Peyer's patch (tissue), 4 donors: ENCODE measurements at places on chromosomes 3 and 15. TPM values are rescaled to one million over a fixed set of nuclear protein-coding genes. Genes with fewer than 3 reads are reported as not detected.
A peak's percentile ranks its signal among the peaks of the same experiment; 100 is the strongest.

DNA sequence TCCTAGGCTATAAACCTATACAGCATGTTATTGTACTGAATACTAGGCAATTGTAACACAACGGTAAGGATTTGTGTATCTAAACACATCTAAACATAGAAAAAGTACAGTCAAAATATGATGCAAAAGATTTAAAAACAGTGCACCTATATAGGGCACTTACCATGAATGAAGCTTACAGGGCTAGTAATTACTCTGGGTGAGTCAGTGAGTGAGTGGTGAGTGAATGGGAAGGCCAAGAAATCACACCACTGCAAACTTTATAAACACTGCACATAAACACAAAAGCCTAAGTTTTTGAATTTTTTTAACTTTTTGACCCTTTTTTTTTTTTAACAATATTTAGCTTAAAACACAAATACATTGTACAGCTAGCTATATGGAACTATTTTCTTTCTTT, 204.7 kb upstream of the CTNNB1 start:
- no peak for DNase-seq
- no peaks in the 10 kb centered on the region for H3K27me3 ChIP-seq
- H3K4me3 ChIP-seq, result no peak overlapping the region
- H3K27ac ChIP-seq, result no peak overlapping the region

TMEM212 gene
- total RNA-seq, result not detected

- no peaks in the 10 kb centered on the region for H3K4me1 ChIP-seq
- DNase-seq, result no peak
- H3K27ac ChIP-seq, result peak overlapping the region; percentile 76
- H3K4me3 ChIP-seq, result no peak overlapping the region
Observed at GRCh38 chr3:122365073-122365472, 18.0 kb downstream of the MIX23 start.

MYO5C gene
- 29.1 TPM for total RNA-seq

CTDSPL gene
- 42.3 TPM for total RNA-seq

GRCh38 chr3:166283840-166284239, 446.6 kb upstream of the BCHE start:
- H3K27ac ChIP-seq, result no peak overlapping the region
- no peaks in the 10 kb centered on the region for H3K27me3 ChIP-seq
- H3K4me1 ChIP-seq, result no peaks in the 10 kb centered on the region
- H3K36me3 ChIP-seq, result no peaks in the 10 kb centered on the region

DNA sequence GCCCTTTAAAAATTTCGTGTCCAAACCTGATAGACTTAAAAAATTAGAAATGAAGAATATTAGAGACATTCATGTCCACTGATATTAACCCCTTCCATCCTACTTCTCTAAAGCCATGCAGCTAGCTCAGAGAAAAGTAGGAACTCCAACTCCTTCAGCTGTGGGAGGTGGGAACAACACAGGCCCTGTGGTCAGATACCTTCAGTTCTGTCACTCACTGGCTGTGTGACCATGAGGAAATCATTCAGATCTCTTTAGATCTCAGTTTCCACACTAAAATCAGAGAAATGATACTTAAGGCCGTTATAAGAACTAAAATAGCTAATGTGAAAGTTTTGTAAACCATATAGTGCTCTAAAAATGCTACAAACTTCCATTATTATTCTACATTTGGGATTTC, 209.8 kb downstream of the TNIK start:
- H3K27ac ChIP-seq, result no peak overlapping the region
- no peaks in the 10 kb centered on the region for H3K4me1 ChIP-seq
- no peaks in the 10 kb centered on the region for H3K36me3 ChIP-seq
- no peak overlapping the region for H3K4me3 ChIP-seq
- H3K27me3 ChIP-seq, result no peaks in the 10 kb centered on the region
- no peak for DNase-seq

- no peaks in the 10 kb centered on the region for H3K4me1 ChIP-seq
- H3K36me3 ChIP-seq, result no peaks in the 10 kb centered on the region
- no peaks in the 10 kb centered on the region for H3K27me3 ChIP-seq
- no peak overlapping the region for H3K4me3 ChIP-seq
- no peak overlapping the region for H3K27ac ChIP-seq
- DNase-seq, result no peak
Observed at GRCh38 chr3:143771258-143771657, 77.0 kb downstream of the SLC9A9 start.

- DNase-seq, result no peak
- H3K27ac ChIP-seq, result no peak overlapping the region
- H3K4me3 ChIP-seq, result no peak overlapping the region
- H3K27me3 ChIP-seq, result no peaks in the 10 kb centered on the region
Observed at GRCh38 chr15:82845686-82846085, 36.3 kb downstream of the WHAMM start.

MYRIP gene
- total RNA-seq, result 6.0 TPM

KBTBD13 gene
- total RNA-seq, result not detected

GRCh38 chr3:106635826-106636225, 741.4 kb upstream of the CCDC54 start:
- no peaks in the 10 kb centered on the region for H3K4me1 ChIP-seq
- no peak for DNase-seq
- H3K4me3 ChIP-seq, result no peak overlapping the region

CSTA gene
- total RNA-seq, result not detected

DNA sequence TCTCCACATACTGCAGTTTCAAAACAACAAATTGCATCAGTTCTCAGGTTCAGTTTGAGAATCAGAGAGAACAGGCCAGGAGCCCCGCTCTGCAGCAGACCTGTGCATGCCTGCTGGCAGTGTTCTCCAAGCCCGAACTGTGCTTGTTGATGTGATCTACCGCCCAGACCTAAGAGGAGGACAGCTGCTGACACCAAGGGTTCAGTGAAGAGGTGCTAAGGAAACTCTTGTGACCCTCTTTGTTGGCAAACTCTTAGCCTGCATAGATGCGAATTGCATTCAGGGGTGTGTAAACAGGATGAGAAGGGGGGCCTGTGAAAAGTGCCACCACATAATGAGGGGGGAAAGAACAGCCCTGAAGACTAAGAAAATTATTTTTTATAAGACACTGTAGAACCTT, 89.8 kb downstream of the PDE8A start:
- no peaks in the 10 kb centered on the region for H3K4me1 ChIP-seq
- H3K27me3 ChIP-seq, result no peaks in the 10 kb centered on the region
- no peak overlapping the region for H3K4me3 ChIP-seq
- DNase-seq, result no peak

- H3K4me1 ChIP-seq, result no peaks in the 10 kb centered on the region
- H3K27ac ChIP-seq, result no peak overlapping the region
- H3K4me3 ChIP-seq, result no peak overlapping the region
- H3K27me3 ChIP-seq, result no peaks in the 10 kb centered on the region
Observed at GRCh38 chr15:77464129-77464865, 43.6 kb downstream of the HMG20A start.

EEF1AKMT4 gene
- 9.8 TPM for total RNA-seq

IGSF11 gene
- total RNA-seq, result not detected

- H3K4me3 ChIP-seq, result no peak overlapping the region
- no peak overlapping the region for H3K27ac ChIP-seq
- no peaks in the 10 kb centered on the region for H3K36me3 ChIP-seq
Observed at GRCh38 chr3:196177567-196177966, 33.6 kb downstream of the ZDHHC19 start.

DNA sequence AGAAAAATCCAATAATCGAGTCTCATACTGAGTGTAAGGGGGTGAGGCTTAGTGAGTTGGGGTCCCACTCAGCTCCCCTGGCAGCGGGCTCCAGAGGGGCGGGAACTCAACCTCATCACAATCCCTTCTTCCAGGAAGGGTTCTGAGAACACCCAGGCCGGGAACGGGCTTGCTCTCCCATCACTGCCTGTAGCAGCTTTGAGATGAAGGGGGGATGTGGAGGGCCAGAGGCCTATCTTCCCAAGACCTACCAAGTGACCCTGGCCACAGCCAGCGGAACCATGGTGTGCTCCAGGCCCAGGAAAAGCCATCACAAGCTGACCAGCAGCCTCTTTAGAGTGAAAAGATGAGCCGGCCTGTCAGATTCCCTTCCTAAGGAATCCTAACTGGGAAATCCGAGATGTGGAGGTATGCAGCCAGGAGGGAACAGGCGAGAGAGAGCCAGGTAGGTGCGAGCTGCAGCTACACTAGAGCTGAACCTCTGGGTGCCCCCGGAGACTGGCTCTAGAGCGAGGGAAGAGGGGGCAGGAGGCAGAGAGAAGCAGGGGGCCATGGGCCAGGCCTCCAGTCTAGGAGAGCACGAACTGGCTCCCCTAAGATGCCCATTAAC, 18.5 kb downstream of the GRAMD2A start:
- H3K4me3 ChIP-seq, result no peak overlapping the region
- no peak overlapping the region for H3K27ac ChIP-seq
- DNase-seq, result no peak
- no peaks in the 10 kb centered on the region for H3K27me3 ChIP-seq
- no peaks in the 10 kb centered on the region for H3K36me3 ChIP-seq

DNA sequence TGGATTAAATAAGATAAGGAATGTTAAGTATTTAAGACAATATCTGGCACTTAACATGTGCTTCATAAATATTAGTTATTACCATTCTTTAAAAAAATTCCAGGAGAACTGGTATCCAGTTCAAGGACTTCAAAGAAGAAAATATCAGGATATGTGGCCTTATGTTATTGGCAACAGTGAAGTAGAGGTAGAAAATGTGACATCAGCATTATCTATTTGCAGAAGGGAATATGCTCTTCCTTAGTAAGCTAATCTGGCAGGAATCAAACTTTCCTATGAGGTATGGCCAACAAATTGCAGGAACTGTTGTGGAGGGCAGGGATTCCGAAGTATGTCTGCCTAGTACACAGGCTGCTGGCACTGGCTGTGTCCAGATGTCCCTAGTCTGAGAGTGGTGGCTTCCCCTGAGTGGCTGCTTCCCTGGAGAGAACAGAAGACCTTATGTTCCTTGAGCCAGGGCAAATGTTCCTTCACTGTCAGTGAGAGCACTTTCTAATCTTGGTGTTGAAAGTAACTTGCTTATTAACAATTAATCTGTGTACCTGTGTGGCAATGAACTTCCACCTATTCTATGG, 351.7 kb upstream of the THRB start:
- no peak overlapping the region for H3K27ac ChIP-seq
- H3K36me3 ChIP-seq, result no peaks in the 10 kb centered on the region
- H3K4me1 ChIP-seq, result no peaks in the 10 kb centered on the region
- H3K27me3 ChIP-seq, result no peaks in the 10 kb centered on the region
- no peak for DNase-seq
- H3K4me3 ChIP-seq, result no peak overlapping the region

DNA sequence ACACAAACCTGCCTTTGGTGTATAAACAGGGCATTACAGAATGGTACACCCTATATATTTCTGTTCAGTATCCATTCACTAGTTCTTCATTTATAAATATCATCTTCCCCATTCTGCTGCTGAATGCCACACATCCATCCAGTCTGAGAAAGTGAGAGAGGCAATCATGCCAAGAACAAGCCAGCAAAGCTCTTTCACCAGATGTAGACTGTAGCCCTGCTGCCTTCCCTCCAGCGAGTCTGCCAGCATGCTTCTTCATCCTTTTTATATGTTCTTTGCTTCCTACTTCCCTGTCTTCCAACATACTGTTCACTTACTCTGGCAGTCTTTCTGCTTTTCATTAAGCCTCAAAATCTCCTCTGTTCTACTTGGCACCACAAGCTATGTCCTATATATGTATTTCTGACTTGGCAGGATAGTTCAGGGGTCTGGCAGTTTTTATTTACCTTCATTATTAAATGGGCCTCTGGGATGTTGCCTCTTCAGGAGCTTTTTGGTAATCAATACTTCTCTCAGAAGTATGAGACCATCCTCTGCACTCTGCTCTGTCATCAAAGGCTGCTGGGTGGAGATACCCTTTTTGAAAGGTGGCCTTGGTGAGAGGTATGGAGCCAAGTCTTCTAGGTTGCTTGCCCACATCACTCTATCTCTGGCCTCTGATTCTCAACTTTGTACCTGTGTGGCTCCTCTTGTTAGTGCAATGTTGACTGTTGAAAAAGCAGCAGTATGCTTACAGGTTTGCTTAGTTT, 48.6 kb downstream of the CHP1 start:
- no peak overlapping the region for H3K4me3 ChIP-seq
- no peak overlapping the region for H3K27ac ChIP-seq
- no peaks in the 10 kb centered on the region for H3K27me3 ChIP-seq

- H3K4me3 ChIP-seq, result no peak overlapping the region
- H3K27me3 ChIP-seq, result no peaks in the 10 kb centered on the region
- no peak for DNase-seq
- no peak overlapping the region for H3K27ac ChIP-seq
- H3K36me3 ChIP-seq, result no peaks in the 10 kb centered on the region
Observed at GRCh38 chr3:188890572-188891270, 281.1 kb upstream of the TPRG1 start.
